ENCODE measurements at places on chromosomes 11 and 22.

GRCh38 chr11:30422447-30423278, 99.8 kb downstream of the ARL14EP start:
- DNase-seq, result no peak

DNA sequence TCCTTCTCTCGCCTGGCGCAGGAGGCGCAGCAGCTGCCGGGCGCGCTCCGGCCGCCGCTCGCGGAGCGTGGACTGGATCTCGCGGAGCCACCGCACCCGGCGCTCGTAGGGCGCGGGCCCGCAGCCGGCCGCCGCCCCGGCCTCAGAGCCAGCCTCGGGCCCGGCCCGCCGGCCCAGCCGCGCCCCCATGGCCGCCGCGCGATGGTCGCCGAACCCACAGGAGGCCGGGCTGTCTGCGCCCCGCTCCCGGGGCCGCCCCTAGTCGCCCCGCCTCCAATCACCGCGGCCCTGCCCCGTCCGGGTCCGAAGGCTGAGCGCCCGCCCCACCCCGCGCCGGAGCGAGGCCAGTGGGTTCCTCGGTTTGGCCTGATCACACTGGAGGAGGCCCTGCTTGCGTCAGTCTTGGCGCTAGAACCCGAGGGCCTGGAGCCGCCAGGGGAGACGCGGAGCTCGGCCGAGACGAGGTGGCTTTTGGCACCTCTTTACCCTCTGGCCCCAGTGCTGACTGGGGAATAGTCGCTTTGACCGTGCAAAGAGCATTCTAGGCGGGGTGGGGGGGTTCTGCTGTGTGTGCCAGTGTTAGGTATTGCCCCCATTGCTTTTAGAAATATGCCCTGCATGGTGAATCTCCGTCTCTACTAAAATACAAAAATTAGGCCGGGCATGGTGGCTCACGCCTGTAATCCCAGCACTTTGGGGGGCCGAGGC, at the start of gene LRRC75B:
Gene LRRC75B (minus strand): TSS at position 223 of the 708 bp plus-strand sequence. CDS start 34 bp downstream, at position 189.
- DNase-seq, result peak; percentile 62

- no peak for DNase-seq
Measured at GRCh38 chr11:19370100-19370861, 129.5 kb upstream of the E2F8 start.

DNA sequence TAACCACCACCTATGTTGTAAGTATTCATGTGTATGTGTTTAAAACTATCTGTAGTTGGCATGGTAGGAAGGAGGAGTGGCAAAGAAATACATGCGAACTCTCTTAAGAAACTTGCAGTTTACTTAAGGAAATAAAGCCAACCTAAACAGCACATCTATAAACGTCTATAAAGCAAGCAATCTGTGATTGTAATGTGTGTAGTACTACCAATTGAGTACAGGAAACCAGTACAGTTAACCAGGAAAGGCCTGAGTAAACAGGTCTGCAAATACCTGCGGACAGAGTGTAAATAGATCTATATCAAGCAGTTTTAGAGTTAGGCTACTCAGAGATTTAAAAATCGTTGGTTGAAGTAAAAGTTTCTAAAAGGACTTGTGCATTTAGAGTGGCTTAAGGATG, 59.5 kb upstream of the AMOTL1 start:
- DNase-seq, result no peak

DNA sequence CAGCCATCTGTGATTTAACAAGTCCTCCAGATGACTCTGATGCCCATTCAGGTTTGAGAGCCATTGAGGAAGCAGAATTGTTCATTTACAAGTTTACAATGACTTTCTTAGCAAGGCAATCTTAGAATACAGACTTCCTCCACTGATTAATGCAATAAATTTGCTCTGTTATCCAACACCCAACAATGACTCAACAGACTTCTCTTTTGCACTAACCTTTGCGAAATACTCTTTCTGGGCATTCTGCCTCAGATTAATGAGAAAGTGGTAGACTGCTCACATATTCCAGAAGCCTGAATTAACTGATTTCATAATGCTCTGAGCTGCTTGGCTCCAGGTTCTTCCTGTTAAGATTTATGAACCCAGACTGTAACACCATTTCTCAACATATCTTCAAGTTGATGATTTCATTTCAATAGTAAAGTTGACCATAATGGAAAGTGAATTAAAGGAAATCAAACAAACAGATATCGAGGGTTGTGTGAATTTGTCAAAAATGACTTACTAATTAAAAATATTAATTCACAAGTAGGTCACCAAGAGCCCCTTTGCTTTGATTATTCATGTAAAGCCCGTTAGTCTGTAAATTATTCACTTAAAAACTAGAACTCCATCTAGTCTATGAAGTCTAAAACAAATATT, 70.5 kb upstream of the BLID start:
- DNase-seq, result no peak

GRCh38 chr11:11558396-11558795, 63.4 kb downstream of the GALNT18 start:
- DNase-seq, result no peak

DNA sequence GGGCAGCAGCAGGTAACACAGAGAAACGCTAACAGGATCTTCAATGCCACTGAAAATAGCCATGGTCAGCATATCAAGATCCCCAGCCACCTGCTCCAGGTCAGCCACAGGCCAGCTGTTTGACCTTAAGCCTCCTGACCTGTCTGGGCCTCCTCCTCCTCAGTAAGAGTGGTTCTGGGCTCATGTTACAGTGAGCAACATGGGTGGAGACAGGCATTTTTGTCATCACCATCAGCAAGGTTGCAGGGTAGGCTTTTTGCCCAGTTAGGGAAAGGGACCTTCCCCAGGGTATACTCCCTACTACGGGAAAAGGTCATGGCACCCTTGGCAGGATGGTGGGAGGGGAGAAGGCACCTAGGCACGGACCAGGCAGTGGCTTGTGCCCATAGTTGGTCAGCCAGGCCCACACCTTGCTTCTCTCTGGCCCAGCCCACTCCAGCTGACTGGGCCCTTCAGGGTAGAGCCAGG, 131.8 kb upstream of the PARVA start:
- DNase-seq, result no peak

DNA sequence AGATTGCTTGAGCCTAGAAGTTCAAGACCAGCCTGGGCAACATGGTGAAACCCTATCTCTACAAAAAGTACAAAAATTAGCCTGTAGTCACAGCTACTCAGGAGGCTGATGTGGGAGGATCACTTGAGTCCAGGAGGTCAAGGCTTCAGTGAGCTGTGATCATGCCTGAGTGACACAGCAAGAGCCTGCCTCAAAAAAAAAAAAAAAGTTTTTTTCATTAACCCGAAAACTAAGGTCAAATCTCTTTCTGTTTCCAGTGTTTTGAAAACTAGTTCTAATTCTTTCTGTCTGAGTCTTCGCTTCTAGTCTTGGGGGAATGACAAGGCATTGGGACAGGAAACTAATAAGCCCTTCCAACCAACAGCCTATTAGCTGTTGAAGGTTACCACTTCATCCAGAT, 57.6 kb downstream of the LIF start:
- no peak for DNase-seq

GRCh38 chr22:26981111-26981510, 323.7 kb downstream of the MIAT start:
- no peak for DNase-seq

GRCh38 chr11:32916994-32917393, 24.4 kb downstream of the QSER1 start:
- no peak for DNase-seq

- no peak for DNase-seq
Measured at GRCh38 chr11:128840783-128841182, 26.3 kb downstream of the KCNJ1 start.

GRCh38 chr22:45330548-45330947, 20.8 kb downstream of the FAM118A start:
- DNase-seq, result no peak

- DNase-seq, result no peak
Measured at GRCh38 chr11:85316967-85317366, 310.2 kb downstream of the DLG2 start.

GRCh38 chr11:61870541-61871031, 20.8 kb downstream of the FADS3 start:
- DNase-seq, result no peak

DNA sequence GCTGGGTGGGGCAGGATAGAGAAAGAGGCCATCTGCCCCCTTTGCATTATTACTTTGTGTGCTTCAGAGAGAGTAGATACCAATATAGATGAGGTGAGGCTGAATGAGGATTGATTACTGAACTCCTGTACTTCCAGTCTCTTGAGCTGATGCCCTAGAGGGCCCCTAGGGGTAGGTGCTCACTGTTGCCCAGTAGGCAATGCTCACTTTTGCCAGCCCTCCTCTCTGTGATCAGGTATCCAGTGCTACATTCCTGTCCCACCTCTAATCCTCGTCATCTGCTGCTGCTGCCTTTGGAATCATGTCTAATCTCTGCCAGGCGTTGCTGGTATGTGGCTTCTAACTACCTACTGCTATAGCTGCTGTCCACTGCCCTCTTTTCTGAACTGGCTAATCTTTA, 57.2 kb downstream of the CCDC83 start:
- DNase-seq, result no peak

GRCh38 chr11:82899186-82899820, 927 bp downstream of the PRCP start:
- no peak for DNase-seq

GRCh38 chr11:36037031-36037430, 93.2 kb downstream of the LDLRAD3 start:
- DNase-seq, result no peak

- DNase-seq, result no peak
Measured at GRCh38 chr11:78386215-78386941, 31.2 kb downstream of the GAB2 start.

- DNase-seq, result no peak
Measured at GRCh38 chr11:15955595-15955994, 400.8 kb downstream of the SOX6 start.

GRCh38 chr11:86481399-86481798, 106.7 kb downstream of the CCDC81 start:
- DNase-seq, result no peak

GRCh38 chr11:34916843-34917770, 689 bp downstream of the PDHX start:
- no peak for DNase-seq

- no peak for DNase-seq
Measured at GRCh38 chr22:24985826-24986214, 33.3 kb downstream of the KIAA1671 start.

DNA sequence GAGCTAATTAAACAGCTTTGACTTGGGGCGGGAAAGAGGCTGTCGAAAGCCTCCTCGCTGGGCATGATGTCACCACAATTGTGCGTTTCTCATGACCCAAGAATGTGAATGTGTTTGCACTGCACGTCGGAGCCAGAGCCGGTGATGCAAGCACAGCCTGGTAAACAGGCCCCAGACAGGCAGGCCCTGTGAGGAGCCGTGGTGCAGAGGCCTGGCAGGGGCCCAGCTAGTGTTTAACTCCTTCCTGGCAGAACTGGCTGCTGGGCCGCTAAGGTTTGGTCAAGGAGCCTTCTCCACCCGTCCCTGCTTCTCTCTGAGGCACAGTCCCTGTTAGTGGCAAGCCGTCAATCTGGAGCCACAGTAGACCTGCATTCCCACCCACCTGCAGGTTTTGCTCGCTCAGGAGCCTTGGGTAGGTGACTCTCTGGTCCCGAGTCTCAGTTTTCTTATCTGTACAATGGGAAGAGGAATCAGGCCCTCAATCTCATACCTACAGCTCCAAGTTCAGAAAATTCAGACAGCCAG, 25.4 kb upstream of the SMTN start:
- DNase-seq, result no peak

DNA sequence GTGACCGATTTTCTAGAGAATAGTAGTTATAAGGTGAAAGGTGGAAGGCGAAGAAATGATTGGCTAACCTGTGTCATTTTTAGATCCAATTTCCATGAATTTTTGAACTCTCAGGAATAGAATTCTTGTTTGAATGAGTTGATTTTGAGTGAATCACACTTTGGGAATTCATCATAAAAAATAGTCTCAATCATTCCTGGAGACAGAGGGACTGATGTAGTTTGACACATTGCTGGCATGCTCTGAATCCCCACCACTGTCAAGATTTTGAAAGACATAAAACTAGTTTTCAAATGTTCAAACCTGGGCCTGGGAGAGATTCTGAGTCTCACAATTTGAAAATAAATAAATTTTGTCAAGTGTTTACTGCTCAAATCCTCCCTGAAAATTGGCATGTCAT, 861.4 kb upstream of the RAG2 start:
- DNase-seq, result no peak

GRCh38 chr11:116415095-116415494, 357.7 kb downstream of the BUD13 start:
- no peak for DNase-seq

GRCh38 chr11:1935156-1936071, 11.7 kb upstream of the MRPL23 start:
- no peak for DNase-seq

DNA sequence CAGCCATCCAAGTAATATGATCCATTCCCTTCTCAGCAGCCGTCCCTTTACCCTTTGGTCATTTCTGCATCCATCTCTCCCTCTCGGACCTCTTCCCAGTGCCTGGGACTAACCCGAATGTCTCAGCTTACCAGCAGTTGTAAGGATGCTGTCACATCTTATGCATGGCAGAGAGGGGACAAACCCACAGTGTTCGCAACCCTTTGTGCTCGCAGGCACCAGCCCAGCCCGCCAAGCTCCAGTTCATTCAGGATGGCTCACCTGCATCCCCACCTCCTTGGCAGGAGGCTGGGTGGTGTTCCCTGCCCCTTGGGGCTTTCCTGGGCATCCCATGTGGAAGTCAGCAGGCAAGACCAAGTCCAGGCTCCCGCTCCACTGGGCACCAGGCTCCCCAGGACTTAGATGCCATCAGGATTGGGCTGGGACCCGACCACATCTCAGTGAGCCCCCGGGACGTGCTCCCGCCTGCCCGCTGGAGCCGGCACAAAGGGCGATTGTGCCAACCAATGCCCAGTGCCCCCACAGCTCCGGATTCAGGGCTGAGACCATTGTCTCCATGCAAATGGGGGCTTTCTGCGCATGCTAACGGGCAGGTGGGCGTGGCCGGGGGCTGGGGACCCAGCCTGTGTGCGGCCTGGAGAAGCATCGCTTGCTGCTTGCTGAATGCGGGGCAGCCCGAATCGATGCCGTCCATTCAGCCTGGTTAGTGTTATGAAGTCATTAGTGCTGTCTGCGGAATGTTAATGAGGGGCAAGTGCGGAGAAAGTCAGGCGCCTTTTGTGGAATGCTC, 108.6 kb downstream of the KCNQ1OT1 start:
- no peak for DNase-seq

DNA sequence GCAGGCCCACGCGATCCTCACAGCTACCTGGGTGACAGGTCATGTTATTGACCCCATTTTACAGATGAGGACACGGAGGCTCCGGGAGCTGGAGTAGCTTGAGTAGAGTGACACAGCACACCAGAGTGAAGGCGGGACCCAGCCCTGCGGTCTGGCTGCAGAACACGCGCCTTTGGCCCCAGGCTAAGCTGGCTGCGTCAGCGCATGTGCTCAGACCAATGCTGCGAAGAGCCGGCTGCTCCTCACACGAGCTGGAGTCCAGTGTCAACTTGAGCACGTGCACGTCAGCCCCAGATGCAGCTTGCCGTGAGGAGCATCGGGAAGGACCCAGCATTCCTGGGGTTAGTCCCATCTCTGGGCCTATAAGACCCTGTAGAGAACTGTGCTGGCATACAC, 49.9 kb downstream of the SCUBE1 start:
- DNase-seq, result no peak

DNA sequence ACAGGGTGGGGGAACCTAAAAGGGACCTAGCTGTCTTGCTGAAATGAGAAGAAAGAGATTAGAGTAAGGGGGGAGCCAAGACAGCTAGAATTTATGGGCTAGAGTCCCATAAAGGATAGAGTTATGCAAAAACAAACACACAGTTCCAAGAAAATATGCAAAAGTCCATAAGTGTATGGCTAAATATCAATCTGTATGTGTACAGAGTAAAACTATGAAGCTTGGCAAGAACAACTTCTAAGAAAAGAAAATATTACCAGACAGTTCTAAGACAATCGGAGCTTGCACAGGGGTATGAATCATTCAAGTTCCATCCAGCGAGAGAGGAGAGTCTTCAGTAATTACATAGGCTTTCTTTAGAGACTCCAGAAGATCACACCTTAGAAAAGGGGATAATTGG, 41.8 kb downstream of the GDPD4 start:
- DNase-seq, result no peak
